GM12891 (cell line): ENCODE measurements at places on chromosomes 5 and 9.

GRCh38 chr5:96329289-96329688, 103.8 kb downstream of the PCSK1 start:
- no peak for DNase-seq

DNA sequence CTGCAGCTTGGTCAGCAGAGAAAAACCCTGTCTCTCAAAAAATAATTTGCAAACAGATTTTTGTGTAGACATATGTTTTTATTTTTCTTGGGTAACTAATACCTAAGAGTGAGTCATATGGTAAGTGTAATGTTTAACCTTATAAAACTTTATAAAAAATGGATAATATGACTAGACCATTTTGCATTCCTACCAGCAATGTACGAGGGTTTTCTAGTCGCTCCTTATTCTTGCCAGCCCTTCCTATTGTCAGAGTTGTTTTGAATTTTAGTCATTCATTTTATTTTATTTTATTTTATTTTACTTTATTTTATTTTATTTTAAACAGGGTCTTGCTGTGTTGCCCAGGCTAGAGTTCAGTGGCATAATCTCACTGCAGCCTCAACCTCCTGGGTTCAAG, 37.8 kb downstream of the RABGAP1 start:
- DNase-seq = no peak

DNA sequence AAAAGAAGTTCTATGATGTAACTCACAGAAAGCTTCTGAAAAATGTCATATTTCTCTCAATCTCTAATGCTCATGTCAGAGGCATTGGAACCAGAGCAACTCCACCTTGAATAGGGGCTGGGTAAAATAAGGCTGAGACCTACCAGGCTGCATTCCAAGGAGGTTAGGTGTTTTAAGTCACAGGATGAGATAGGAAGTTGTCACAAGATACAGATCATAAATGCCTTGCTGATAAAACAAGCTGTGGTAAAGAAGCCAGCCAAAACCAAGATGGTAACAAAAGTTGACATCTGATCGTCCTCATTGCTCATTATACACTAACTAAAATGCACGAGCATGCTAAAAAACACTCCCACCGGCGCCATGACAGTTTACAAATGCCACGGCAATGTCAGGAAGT, 411.1 kb upstream of the GRIA1 start:
- no peak for DNase-seq

- DNase-seq = no peak
Observed at GRCh38 chr5:6248132-6248531, 130.2 kb downstream of the MED10 start.

GRCh38 chr9:136059851-136060670, 35.0 kb downstream of the NACC2 start:
- DNase-seq = peak; percentile 6

DNA sequence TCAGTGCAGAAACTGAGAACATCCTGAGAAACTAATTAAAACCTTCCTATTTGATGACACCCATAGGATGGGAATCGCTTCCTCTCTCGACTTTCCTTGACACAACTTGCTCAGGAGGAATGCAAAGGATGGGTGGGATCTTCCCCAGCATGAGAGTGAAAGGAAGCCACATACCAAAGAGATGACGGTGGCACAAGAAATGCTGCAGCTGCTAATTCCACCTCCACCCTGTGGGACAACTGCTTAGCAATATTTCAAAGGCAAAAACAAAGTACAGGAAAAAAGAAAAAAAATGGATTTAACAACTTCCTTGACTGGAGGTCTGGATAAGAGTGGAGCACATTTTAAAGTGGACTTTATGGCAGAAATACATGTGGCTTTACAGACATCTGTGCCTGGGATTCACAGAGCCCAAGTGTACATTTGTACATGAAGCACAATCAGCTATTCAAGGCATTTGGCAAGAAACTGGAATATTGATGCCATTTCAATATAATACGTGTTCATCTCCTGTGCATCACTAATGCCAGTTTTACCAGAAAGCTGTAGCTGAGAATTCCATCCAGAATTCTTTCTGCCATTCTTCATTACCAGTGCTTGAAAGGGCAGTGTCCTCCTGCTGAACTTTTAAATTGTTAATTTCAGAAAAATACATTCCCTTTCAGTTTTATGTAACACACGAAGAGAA, 359.2 kb upstream of the ACTBL2 start:
- DNase-seq = no peak

GRCh38 chr5:139638090-139638735, 9.9 kb upstream of the CXXC5 start:
- DNase-seq = no peak

- no peak for DNase-seq
Observed at GRCh38 chr5:124342027-124342471, 404.4 kb downstream of the ZNF608 start.

DNA sequence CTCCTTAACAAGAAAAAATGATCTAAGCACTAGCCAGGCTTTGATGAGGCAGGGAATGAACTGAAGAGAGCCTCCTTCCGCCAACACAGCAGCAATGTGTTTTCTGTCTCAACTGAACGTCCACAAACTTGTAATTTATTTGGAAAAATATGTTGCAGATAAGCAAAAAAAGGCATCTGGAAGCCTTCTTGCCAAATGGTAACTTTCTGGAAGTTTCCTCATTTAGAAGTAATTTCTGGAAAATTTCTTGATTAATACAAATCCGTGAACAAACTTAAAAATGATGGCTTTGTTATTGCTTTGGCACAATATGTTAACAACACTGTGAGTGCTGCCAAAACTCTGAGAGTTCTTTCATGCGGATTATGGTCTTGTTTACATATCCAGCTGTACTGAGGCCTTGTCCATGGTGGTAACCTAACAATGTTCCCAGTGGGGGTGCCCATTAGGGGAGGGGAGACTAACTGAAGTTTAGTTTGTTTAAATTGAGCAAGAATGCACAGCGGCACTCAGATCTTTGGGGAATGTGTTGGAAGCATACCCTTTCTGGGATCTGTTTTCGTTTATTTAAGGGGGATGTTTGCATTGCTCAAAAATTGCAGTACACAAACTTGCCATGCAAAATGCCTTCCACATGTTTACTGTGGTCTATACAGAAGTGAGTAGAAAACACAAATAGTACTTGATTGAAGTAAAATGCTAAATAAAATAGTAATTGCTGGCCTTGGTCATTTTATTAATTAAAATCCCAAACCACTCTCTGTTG, 334.7 kb downstream of the NR2F1-AS1 start:
- DNase-seq = no peak

DNA sequence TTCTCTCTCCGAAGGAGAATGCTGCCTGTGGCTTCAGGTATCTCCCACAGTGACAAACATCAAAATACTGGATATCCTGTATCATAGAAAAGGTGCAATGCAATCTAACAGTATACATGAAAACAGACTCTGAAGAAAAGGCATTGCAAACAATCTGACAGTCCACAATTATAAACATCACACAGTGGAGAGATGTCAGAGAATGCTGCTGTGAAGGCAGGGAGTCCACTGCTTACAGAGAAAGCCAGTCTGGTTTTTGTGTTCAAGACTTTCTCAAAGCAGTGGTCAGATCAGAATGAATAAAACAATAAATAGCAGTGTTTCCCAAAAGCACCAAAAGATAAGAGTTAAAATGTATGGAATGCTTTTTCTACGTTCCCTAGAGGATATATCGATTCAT, 28.7 kb downstream of the TTC23L start:
- DNase-seq = no peak

- no peak for DNase-seq
Observed at GRCh38 chr9:123778232-123778902, 151.6 kb downstream of the DENND1A start.

GRCh38 chr9:37339923-37340322, 82.6 kb upstream of the GRHPR start:
- DNase-seq = no peak

DNA sequence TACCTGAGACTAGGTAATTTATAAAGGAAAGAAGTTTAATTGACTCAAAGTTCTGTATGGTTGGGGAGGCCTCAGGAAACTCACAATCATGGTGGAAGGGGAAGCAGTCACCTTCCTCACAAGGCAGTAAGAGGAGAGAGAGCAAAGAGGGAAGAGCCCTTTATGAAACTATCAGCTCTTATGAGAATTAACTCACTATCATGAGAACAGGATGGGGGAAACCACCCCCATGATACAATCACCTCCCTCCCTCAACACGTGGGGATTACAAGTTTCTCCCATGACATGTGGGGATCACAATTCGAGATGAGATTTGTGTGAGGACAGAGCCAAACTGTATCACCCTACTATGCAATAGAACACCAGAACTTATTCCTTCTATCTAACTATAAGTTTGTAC, 27.9 kb downstream of the CD274 start:
- DNase-seq = no peak

DNA sequence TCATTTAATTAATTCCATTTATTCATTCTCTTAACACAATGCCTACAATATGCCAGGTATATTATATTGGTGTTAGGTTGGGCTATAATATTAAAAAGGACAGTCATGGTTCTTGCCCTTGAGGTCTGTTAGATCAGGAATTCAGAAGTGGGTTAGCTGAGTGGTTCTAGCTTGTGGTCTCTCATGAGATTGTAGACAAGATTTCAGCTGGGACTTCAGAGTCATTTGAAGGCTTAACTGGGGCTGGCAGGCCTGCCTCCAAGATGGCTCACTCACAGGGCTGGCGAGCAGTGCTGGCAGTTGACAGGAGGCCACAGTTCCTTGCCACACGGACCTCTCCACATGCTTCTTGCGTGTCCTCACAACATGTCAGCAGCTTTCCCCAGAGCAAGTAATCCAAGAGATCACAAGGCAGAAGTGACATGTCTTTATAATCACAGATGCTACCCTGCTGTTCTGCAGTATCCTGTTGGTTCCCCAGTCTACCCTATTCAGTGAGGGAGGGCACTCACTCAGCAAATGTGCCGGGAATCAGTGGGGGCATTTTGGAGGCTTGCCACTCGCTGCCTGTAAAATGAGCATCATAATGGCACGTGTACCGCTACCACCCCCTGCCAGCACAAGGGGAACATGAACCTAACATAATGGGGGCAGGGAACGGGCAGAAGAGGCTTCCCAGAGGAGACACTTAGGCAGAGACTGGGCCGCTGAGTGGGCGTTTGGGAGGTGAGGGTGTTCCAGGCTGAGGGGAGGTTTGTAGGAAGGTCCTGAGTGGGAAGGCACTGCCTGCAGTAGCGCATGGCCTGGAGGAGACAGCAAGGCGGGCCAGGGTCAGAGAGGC, 70.0 kb downstream of the EXOSC2 start:
- no peak for DNase-seq

GRCh38 chr5:175485631-175486030, 7.3 kb downstream of the SFXN1 start:
- DNase-seq = no peak

DNA sequence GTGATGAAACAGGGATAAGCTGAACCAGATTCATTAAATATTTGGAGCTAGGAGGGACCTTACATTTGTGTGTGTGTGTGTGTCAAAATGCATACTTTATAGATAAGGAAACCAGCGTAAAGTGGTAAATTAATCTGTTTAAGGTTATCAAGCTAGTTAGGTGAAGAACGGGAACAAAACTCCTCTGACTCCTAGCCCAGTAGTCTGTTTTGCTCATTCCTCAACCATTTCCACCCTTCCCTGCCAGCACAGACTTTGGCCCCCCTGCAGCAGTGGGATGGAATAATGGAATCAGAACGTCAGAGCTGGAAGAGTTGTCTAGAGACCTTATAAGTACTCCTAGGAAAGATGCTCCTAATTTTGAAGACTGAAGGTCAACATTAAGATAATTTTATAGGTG, 6.5 kb downstream of the AGXT2 start:
- no peak for DNase-seq

- DNase-seq = no peak
Observed at GRCh38 chr5:4929092-4929655, 211.0 kb upstream of the ADAMTS16 start.

- no peak for DNase-seq
Observed at GRCh38 chr9:109888695-109889094, 108.7 kb downstream of the PALM2AKAP2 start.

GRCh38 chr9:102185371-102185770, 446.9 kb upstream of the GRIN3A start:
- no peak for DNase-seq
